ENCODE measurements at places on chromosomes 3 and 15.

- no peak for DNase-seq
- no peaks in the 10 kb centered on the region for H3K27me3 ChIP-seq
- no peak overlapping the region for H3K4me3 ChIP-seq
- H3K4me1 ChIP-seq = no peaks in the 10 kb centered on the region
These were observed 856 bp downstream of the NPAP1 start for GRCh38 chr15:24676431-24676830.

DNA sequence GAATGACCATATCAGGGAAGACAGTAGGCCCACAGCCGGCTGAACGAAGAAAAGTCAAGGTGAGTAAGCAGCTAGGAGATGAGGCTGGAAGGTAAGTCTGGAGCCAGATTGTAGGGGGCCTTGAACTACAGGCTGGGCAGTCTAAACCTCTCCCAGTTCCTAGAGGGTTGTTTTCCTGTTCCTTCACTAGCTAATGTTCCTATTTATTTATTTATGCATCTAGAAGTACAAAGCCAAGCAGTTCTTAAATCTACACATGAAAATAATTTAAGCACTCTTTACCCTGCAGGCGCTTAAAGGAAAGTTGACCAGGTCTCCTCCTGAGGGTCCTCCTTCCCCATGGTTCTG, 3.7 kb downstream of the ACAA1 start:
- H3K36me3 ChIP-seq = peaks cover 46% of the 10 kb centered on the region
- peaks cover 51% of the 10 kb centered on the region for H3K4me1 ChIP-seq
- no peaks in the 10 kb centered on the region for H3K27me3 ChIP-seq

DNA sequence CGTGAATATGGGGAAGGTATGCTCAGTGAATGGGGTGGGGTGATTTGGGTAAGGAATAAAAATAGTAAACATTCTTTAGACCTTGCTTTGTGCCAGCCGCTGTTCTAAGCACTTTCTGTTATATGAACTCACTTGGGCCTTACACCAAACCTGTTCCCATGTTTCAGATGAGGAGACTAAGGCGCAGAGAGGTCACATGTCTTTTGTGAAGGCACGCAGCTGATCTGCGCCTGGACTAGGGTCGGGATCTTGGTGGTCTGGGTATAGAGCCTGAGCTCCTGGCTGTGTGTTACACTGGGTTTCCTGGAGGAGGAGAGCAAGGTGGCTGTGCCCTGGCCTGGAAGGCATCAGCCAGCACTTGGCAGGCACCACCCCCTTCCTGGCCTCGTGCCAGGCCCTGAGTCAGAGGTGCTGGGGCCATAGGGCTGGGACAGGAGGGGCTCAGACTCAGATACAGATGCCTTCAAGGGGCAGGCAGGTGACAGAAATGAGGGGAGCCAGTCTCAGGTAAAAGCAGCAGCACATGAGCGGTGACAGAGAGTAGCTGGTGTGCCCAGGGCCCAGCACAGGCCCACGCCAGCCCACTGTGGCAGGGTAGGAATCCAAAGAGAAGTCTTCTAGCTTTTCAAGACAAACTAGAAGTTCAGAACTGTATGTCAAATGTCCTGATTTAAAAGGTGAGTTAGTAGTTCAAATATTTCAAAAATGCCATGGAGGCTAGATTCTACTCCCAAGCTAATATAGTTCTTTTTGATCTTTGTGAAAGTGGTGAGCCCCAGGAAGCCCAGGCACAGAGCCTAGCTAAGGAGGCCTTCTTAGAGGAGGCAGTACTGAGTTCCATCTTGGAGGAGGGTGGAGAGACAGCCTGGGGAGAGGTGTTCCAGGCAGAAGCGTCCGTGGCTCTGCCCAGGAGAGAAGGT, 83.1 kb downstream of the DNAJB8 start:
- DNase-seq = no peak
- H3K4me3 ChIP-seq = no peak overlapping the region
- no peak overlapping the region for H3K27ac ChIP-seq

GRCh38 chr15:62785881-62786828, 256.4 kb upstream of the TPM1 start:
- no peak for DNase-seq
- H3K36me3 ChIP-seq = no peaks in the 10 kb centered on the region
- no peak overlapping the region for H3K4me3 ChIP-seq
- H3K27me3 ChIP-seq = peaks cover 10% of the 10 kb centered on the region

DNA sequence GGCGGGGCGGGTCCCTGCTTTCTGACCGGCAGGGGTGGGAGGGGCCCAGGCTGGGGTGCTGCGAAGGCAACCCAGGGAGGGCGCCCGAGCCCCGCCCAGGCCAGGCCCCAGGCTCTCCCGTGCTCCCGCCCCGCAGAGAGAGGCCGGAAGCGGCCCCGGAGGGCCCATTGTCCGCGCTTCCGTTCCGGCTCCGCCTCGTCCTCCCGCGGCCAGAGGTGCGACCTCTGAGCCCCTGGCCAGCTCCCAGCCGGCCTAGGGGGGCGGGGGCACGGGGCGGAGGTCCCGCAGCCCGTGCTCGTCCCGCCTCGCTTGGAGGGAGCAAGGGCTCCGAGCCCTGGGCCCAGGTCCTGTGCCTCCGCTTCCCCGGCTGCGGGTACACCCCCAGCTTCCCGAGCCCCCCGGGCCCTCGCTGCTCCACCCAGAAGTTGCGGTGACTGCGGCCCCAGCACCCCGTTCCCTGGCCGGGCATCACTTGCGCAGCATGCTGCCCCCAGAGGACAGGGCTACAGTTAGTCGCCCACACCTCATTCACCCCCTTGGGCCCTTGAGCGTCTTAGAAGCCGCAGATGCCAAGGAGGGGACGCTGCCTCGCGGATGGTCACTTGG, 20.4 kb upstream of the PLXND1 start:
- peaks cover 22% of the 10 kb centered on the region for H3K4me1 ChIP-seq
- peak overlapping the region; percentile 71 for H3K4me3 ChIP-seq
- peaks cover 60% of the 10 kb centered on the region for H3K27me3 ChIP-seq
- no peak overlapping the region for H3K27ac ChIP-seq

DNA sequence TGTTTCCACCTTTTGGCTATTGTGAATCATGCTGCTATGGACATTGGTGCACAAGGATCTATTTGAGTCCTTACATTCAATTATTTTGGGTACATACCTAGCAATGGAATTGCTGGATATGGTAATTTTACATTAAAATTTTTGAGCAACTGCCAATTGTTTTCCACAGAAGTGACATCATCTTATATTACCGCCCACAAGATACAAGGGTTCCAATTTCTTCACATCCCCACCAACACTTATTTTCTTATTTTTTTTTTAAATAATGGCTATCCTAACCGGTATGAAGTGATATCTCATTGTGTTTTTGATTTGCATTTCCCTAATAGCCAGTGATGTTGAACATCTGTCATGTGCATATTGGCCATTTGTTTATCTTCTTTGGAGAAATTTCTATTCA, 22.5 kb upstream of the NPTN start:
- DNase-seq = no peak
- no peaks in the 10 kb centered on the region for H3K36me3 ChIP-seq
- no peak overlapping the region for H3K4me3 ChIP-seq
- H3K27ac ChIP-seq = no peak overlapping the region
- peaks cover 3% of the 10 kb centered on the region for H3K4me1 ChIP-seq
- peaks cover 16% of the 10 kb centered on the region for H3K27me3 ChIP-seq

DNA sequence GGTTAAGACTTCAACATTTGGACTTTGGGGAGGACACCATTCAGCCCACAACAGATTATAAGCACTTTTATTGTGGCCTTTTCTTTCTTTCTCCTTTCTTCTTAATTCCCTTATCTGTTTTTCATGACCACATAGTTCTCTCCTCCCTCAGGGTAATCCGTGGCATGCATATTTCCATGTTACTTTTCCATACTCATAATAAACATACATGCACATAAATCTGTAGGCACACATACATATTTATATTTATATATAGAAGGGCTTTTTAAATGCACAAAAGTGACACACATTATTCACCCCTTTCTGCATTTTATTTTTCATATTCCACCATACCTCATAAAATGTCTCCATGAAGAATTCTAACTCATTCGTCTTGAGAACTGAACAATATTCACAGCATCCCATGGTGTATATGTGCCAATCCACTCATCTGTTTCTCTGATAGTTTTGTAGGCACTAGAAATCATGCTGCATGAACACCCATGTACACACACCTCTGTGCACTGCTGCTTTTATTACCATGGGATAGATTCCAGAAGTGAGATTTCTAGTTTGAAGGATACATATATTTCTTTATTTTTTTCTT, 38.1 kb upstream of the GADL1 start:
- no peak overlapping the region for H3K4me3 ChIP-seq
- H3K27ac ChIP-seq = no peak overlapping the region
- DNase-seq = no peak
- H3K27me3 ChIP-seq = no peaks in the 10 kb centered on the region
- H3K36me3 ChIP-seq = no peaks in the 10 kb centered on the region
- peaks cover 6% of the 10 kb centered on the region for H3K4me1 ChIP-seq

- H3K27ac ChIP-seq = peak overlapping the region; percentile 95
- H3K36me3 ChIP-seq = peaks cover 47% of the 10 kb centered on the region
- H3K4me1 ChIP-seq = peaks cover 60% of the 10 kb centered on the region
- H3K4me3 ChIP-seq = peak overlapping the region; percentile 93
These were observed 674 bp downstream of the SERP1 start for GRCh38 chr3:150545419-150546225.

DNA sequence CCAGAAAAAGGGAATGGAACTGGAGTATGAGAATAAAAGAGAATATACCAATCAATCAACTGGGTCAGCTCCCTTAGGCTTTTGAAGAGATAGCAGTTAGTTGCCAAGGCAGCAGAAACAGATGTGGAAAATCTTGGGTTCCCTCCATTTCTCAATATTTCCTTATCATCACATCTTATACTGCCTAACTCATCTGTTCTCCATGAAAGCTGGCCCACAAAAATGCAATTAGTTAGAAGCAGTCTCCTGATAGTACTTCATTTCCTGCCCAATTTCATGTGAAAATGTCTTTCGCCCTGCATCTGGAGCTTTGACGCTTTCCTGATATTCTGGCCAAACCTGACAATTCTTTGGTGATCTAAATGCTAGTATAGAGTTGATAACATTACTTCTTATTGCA, 30.1 kb upstream of the SPTSSB start:
- H3K4me3 ChIP-seq = no peak overlapping the region
- peaks cover 22% of the 10 kb centered on the region for H3K36me3 ChIP-seq
- H3K4me1 ChIP-seq = peaks cover 23% of the 10 kb centered on the region
- no peak for DNase-seq
- no peak overlapping the region for H3K27ac ChIP-seq

DNA sequence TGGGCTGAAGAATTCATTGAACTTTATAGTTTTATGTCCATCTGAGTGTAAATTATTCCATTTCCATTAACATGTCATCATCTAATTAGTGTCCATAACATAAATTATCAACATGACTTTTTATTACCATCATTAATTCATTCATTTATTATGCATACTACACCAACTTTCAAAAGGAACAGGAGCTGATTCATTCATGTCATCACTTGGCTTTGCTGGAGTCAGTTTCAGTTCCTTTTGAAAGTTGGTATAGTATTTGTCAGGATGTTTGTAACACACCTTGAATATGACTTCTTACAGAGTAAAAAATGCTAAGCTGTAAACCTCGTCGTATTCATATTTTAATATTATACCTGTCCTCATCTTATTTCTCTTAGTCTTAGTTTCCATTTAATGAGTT, 298.0 kb upstream of the RBMS3 start:
- H3K36me3 ChIP-seq = no peaks in the 10 kb centered on the region
- no peak for DNase-seq
- no peak overlapping the region for H3K27ac ChIP-seq
- no peaks in the 10 kb centered on the region for H3K4me1 ChIP-seq
- no peaks in the 10 kb centered on the region for H3K27me3 ChIP-seq

GRCh38 chr15:66746231-66746605, 44.2 kb downstream of the SMAD6 start:
- H3K4me3 ChIP-seq = no peak overlapping the region
- H3K27me3 ChIP-seq = peaks cover 19% of the 10 kb centered on the region
- no peak overlapping the region for H3K27ac ChIP-seq

DNA sequence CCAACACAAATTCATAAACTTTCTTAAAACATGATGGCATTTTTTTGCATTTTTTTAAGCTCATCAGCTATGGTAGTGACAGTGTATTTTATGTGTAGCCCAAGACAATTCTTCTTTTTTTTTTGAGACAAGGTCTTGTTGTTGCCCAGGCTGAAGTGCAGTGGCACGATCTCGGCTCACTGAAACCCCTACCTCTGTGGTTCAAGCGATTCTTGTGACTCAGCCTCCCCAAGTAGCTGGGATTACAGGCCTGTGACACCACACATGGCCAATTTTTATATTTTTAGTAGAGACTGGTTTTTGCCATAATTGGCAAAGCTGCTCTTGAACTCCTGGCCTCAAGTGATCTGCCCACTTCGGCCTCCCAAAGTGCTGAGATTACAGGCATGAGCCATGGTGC, 17.3 kb upstream of the USP50 start:
- no peaks in the 10 kb centered on the region for H3K27me3 ChIP-seq
- H3K27ac ChIP-seq = no peak overlapping the region
- no peak for DNase-seq
- H3K4me1 ChIP-seq = peaks cover 10% of the 10 kb centered on the region
- H3K4me3 ChIP-seq = no peak overlapping the region

- H3K36me3 ChIP-seq = peaks cover 36% of the 10 kb centered on the region
- no peak for DNase-seq
- no peak overlapping the region for H3K27ac ChIP-seq
- no peaks in the 10 kb centered on the region for H3K27me3 ChIP-seq
These were observed 13.3 kb downstream of the PIK3R4 start for GRCh38 chr3:130733236-130733875.

GRCh38 chr3:88921986-88922385, 185.4 kb upstream of the EPHA3 start:
- no peak overlapping the region for H3K4me3 ChIP-seq
- H3K4me1 ChIP-seq = no peaks in the 10 kb centered on the region
- no peaks in the 10 kb centered on the region for H3K36me3 ChIP-seq

GRCh38 chr3:46926871-46927717, 49.5 kb downstream of the CCDC12 start:
- H3K27me3 ChIP-seq = no peaks in the 10 kb centered on the region
- peaks cover 60% of the 10 kb centered on the region for H3K36me3 ChIP-seq
- H3K4me1 ChIP-seq = peaks cover 71% of the 10 kb centered on the region
- peak overlapping the region; percentile 90 for H3K27ac ChIP-seq
- peak overlapping the region; percentile 26 for H3K4me3 ChIP-seq

DNA sequence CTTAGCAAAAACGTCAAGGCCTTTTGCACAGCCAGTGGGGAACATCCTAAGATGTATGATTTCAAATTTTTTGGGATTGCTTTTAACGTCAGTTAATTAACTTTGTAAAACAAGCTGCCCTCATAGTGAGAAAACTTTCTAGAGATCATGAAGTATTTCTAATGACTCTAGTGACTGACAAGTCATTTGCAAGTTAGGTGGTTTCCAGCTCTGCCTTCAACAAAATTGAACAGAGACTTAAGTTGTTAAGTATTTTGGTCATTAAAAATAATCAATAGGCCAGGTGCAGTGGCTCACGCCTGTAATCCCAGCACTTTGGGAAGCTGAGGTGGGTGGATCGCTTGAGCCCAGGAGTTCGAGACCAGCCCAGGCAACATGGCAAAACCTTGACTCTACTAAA, 71.2 kb downstream of the CHDH start:
- H3K27me3 ChIP-seq = peaks cover 44% of the 10 kb centered on the region
- no peak overlapping the region for H3K27ac ChIP-seq
- no peaks in the 10 kb centered on the region for H3K36me3 ChIP-seq
- DNase-seq = no peak

Data from activated naive CD4-positive, alpha-beta T cell treated with anti-CD3 and anti-CD28 coated beads, Interleukin-2, amount 10 ng/mL, durations not matched to agents 7 days and 5 days (primary cell).